ENCODE measurements at places on chromosomes 1 and 21.

DNA sequence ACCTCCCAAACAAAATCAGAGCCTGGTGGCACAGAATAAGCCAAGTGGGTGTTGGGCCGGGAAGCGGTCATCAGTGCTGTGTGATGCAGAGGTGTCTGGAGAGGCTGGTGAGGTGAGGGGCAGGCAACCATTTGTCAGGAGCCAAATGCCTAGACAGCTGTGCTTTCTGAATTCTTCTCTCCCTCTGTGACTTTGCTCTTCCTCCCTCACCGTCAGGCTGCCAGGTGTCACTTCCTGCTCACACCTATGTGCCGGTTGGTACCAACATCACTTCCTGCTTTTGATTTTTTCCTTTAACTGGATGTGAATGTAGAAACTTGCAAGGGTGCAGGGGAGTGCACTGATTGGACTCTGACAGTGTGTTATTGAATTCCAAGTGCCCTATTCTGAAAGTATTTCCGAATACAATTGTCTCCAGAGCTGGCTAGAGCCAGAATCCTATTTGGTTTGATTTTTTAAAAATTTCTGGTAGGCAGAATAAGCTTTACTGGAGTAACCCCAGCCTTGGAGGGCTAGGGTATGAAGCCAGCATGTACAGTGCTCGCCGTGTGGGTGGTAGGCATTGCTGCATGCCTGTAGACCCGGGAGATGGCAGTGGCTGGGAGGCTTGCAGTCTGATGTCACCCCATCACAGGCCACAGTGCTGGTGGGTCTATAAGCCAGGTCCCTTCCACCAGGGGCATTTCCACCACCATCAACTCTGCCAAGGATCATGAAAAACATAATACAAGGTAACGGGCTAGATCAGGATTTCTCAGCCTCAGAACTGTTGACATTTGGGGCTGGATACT lies 210.9 kb downstream of the KAZN start:
- H3K4me1 ChIP-seq = no peaks in the 10 kb centered on the region
- no peak for DNase-seq
- H3K36me3 ChIP-seq = no peaks in the 10 kb centered on the region
- no peak overlapping the region for H3K4me3 ChIP-seq

DNA sequence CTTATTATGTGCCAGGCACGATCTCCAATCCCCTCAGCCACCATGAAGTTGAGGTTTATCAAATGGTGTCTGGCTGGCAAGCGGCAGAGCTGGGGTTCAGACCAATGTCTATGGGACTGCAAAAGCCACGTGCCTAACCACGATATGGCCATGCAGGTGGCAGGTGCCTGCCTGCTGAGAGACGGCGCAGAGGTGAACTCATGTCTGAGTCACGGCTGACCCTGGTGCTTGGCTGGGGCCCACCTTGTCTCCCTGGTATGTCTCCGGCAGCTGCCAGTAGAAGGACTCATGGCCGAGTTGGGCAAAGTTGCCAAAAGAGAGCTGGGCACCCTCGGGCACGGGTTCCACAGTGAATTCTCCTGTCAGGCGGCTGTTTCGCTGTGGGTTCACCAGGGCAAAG lies 59.9 kb downstream of the LDLRAD2 start:
- no peaks in the 10 kb centered on the region for H3K27me3 ChIP-seq
- no peak for DNase-seq
- H3K27ac ChIP-seq = no peak overlapping the region
- H3K36me3 ChIP-seq = peaks cover 27% of the 10 kb centered on the region
- peaks cover 20% of the 10 kb centered on the region for H3K4me1 ChIP-seq

- H3K4me1 ChIP-seq = no peaks in the 10 kb centered on the region
- DNase-seq = no peak
- peak overlapping the region; percentile 90 for H3K27ac ChIP-seq
- no peaks in the 10 kb centered on the region for H3K36me3 ChIP-seq
- H3K4me3 ChIP-seq = no peak overlapping the region
- no peaks in the 10 kb centered on the region for H3K27me3 ChIP-seq
Measured at GRCh38 chr21:16418226-16418625, 688.4 kb downstream of the USP25 start.

GRCh38 chr1:205703072-205703471 lies 22.8 kb upstream of the SLC45A3 start:
- no peaks in the 10 kb centered on the region for H3K36me3 ChIP-seq
- peaks cover 3% of the 10 kb centered on the region for H3K4me1 ChIP-seq
- no peak overlapping the region for H3K4me3 ChIP-seq
- no peak for DNase-seq

- no peaks in the 10 kb centered on the region for H3K36me3 ChIP-seq
- DNase-seq = no peak
- no peaks in the 10 kb centered on the region for H3K4me1 ChIP-seq
- peak overlapping the region; percentile 80 for H3K4me3 ChIP-seq
- no peaks in the 10 kb centered on the region for H3K27me3 ChIP-seq
Measured at GRCh38 chr1:246930830-246931548, 759 bp downstream of the AHCTF1 start.

DNA sequence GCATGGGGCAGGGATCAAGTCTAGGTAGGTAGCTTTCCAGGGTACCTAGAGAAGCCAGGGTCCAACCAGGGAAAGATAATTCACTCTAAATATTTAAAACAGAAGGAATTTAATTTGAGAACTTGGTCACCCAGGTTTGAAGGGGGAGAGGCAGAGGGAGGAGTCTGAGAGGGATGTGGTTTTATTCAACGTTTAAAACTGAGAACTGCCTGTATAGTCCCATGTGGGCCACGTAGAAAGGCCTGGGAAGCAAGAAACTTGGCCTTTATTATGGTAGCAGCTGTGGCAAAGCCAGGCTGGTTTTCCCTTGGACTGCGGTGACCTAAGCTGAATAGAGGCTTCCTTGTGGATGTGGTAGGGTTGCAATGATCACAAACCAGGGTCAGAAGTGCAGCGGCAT lies 42.0 kb upstream of the DUSP10 start:
- no peaks in the 10 kb centered on the region for H3K27me3 ChIP-seq
- DNase-seq = no peak
- H3K4me3 ChIP-seq = no peak overlapping the region
- H3K4me1 ChIP-seq = no peaks in the 10 kb centered on the region

DNA sequence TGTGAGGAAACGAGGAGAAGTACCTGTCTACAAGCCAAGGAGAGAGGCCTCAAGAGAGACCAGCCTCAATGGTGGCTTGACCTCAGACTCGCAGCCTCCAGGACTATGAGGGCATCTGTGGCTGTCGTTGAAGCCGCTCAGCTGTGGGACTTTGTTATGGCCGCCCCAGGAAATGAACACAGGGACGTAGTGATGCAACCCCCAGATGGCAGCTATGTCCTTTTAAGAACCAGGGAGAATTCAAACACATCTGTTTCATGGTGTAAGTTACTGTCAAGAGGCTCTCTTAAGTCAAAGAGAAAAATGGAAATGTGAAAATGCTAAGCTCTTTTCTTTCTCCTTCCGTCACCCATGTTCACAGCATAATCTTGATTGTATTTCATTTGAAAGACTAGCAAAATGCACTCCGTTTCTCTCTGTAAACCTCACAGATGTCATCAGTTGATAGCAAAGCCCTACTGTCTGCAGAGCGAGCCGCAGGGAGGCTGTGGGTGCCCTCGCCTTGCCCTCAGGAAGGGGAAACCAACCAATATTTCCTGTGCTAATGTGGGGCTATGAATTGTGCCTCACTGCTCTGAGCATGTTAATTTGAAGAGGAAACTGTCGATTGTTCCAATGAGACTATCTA lies 21.3 kb downstream of the UBASH3A start:
- no peak for DNase-seq
- no peak overlapping the region for H3K4me3 ChIP-seq
- no peak overlapping the region for H3K27ac ChIP-seq
- no peaks in the 10 kb centered on the region for H3K4me1 ChIP-seq
- no peaks in the 10 kb centered on the region for H3K36me3 ChIP-seq
- no peaks in the 10 kb centered on the region for H3K27me3 ChIP-seq

- no peak overlapping the region for H3K4me3 ChIP-seq
- no peak for DNase-seq
- no peaks in the 10 kb centered on the region for H3K27me3 ChIP-seq
- no peak overlapping the region for H3K27ac ChIP-seq
- H3K4me1 ChIP-seq = no peaks in the 10 kb centered on the region
- no peaks in the 10 kb centered on the region for H3K36me3 ChIP-seq
Measured at GRCh38 chr1:198620218-198620617, 18.6 kb upstream of the PTPRC start.

DNA sequence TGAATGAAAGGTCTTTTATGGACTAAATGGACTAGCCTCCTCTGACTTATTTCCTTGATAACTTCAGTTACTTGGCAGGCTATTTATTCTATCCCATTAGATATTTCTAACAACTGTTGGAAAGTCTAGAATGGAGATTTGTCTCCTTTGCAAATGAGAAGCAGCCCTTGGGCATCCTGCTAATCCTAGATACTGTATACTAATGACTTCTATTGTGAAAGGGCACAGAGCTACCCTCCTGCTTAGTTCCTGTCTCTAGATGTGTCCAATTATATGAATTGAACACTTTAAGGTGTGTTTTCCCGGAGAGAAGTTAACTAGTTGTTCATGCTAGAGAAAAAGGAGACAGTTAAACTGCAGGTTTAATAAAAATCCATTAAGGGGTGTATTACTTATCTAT lies 10.2 kb upstream of the NCMAP start:
- no peaks in the 10 kb centered on the region for H3K27me3 ChIP-seq
- no peak overlapping the region for H3K27ac ChIP-seq
- no peak for DNase-seq
- no peaks in the 10 kb centered on the region for H3K4me1 ChIP-seq
- H3K4me3 ChIP-seq = no peak overlapping the region
- no peaks in the 10 kb centered on the region for H3K36me3 ChIP-seq

DNA sequence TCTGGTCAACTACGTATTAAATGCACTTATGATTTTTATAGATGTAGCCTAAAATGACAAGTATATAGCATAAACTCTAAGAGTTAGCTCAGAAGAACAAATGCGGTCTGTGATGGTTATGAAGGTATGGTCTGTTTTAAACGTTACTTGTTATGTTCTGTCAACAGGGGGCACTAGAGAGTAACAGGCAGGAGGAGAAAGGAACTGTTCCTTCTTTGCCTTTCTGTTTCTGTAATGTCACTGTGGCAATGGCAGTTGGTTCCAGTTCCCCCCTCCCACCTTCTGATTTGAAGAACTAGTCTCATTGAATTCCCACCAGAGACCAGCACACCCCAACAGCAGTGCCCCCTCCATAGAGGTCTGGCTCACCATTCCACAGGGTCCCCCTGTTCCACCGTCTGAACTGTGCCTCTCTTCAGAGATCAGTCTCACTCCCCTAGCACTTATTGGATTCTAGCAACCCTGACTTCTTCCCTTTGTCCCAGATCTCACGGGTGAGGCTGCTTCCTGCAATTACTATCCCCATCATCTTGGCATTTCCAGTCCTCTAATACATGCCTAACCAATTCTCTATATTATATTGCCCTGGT lies 14.0 kb downstream of the KRTAP24-1 start:
- H3K27me3 ChIP-seq = no peaks in the 10 kb centered on the region
- H3K4me1 ChIP-seq = no peaks in the 10 kb centered on the region
- no peak overlapping the region for H3K27ac ChIP-seq
- DNase-seq = no peak

DNA sequence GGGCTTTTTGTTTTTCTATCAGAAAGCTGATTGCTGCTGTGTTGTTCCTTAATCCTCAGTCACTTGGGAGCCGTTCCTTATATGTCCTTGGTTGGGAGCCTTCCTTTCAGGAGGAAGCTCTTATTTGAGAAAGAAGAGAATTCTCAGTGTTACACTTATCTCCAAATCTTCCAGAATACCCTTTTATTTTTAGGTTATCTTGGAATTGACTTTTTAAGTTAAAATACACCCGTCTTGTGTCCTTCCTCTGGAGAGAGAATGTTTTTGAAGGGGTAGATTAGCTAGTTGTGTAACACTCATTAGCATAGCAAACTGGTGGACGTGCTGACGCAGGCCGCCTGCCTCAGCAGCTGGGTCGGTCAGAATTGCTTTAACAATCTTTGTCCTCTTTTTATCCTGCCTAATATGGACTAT lies 42.1 kb downstream of the LRRC8B start:
- peaks cover 7% of the 10 kb centered on the region for H3K36me3 ChIP-seq
- no peaks in the 10 kb centered on the region for H3K27me3 ChIP-seq
- peaks cover 21% of the 10 kb centered on the region for H3K4me1 ChIP-seq
- H3K27ac ChIP-seq = peak overlapping the region; percentile 72

- no peak overlapping the region for H3K27ac ChIP-seq
- H3K4me1 ChIP-seq = no peaks in the 10 kb centered on the region
- H3K4me3 ChIP-seq = no peak overlapping the region
Measured at GRCh38 chr1:55869065-55869464, 653.9 kb upstream of the USP24 start.

DNA sequence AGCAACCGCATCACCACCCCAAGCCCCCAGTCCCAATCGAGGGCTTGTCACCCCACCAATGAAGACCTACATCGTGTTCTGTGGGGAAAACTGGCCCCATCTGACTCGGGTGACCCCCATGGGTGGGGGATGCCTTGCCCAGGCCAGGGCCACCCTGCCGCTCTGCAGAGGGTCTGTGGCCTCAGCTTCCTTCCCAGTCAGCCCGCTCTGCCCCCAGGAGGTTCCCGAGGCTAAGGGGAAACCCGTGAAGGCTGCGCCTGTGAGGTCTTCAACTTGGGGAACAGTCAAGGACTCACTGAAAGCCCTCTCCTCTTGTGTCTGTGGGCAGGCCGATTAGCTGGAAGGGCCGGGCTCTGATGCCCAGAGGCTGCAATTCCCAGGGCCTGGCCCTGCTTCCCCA lies 2.0 kb downstream of the SRARP start:
- H3K4me1 ChIP-seq = peaks cover 19% of the 10 kb centered on the region
- no peaks in the 10 kb centered on the region for H3K36me3 ChIP-seq
- H3K27me3 ChIP-seq = no peaks in the 10 kb centered on the region
- H3K27ac ChIP-seq = no peak overlapping the region
- DNase-seq = no peak

DNA sequence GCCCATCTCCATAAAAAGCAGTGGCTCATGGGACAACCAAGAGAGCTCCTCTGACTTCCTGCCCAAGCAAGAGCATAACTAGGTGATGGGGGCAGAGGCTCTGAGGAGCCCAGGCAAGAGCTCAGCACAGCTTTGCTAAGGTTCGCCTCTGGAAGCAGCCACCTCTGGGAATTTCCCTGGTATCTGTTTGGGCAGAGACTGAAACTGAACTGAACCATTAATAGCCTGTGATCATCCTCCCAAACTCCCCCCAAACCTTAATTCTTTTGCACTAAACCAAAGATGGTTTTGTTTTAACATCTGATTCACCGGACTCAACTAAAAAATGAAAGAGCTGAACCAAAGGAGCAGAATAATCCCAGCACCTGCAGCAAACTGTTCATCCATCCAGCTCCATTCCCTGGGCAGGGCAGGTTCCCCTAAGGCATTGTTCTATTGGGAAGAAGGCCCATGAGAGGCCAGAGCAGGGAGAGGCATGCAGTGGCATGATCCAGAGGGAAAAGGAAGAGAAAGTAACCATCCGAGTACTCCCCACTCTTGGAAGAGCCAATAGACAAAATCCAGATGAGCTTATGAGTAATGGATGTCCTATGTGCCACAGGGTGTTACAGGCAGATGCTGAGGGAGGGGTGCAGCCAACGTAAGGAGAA lies 77.8 kb upstream of the KAZN start:
- H3K4me1 ChIP-seq = peaks cover 76% of the 10 kb centered on the region
- H3K36me3 ChIP-seq = no peaks in the 10 kb centered on the region
- H3K27me3 ChIP-seq = no peaks in the 10 kb centered on the region
- no peak for DNase-seq
- no peak overlapping the region for H3K4me3 ChIP-seq
- peak overlapping the region; percentile 56 for H3K27ac ChIP-seq

Data from esophagus squamous epithelium (tissue), 5 donors.